ENCODE measurements at places on chromosomes 3 and 15.

GRCh38 chr15:26572602-26573350, 200.1 kb downstream of the GABRB3 start:
- no peak for DNase-seq

GRCh38 chr15:77415450-77416147, 4.3 kb downstream of the PEAK1 start:
- DNase-seq, result no peak

DNA sequence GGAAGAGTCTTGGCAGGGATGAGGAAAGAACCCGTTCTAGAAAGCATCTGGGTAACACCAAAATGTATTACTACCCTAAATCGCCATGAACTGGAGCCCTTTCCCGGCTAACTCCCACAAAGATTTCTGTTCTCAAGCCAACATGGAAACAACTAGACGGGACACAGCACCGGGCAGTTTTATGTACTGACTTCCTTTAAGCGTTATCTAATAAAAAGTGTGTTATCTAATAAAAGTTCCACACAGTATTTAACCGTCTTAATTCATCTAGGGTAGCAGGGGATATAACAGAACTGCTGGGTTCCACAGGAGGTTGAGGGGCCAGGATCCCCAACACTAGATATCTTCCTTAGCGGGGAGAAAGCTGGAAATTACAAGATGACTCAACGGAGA, 347 bp upstream of the C3orf62 start:
- DNase-seq, result no peak

- DNase-seq, result no peak
Observed at GRCh38 chr15:32887090-32887489, 169.3 kb downstream of the GREM1 start.

GRCh38 chr3:190989218-190989617, 126.7 kb upstream of the GMNC start:
- no peak for DNase-seq

GRCh38 chr3:185534511-185534910, 17.9 kb downstream of the LIPH start:
- no peak for DNase-seq

DNA sequence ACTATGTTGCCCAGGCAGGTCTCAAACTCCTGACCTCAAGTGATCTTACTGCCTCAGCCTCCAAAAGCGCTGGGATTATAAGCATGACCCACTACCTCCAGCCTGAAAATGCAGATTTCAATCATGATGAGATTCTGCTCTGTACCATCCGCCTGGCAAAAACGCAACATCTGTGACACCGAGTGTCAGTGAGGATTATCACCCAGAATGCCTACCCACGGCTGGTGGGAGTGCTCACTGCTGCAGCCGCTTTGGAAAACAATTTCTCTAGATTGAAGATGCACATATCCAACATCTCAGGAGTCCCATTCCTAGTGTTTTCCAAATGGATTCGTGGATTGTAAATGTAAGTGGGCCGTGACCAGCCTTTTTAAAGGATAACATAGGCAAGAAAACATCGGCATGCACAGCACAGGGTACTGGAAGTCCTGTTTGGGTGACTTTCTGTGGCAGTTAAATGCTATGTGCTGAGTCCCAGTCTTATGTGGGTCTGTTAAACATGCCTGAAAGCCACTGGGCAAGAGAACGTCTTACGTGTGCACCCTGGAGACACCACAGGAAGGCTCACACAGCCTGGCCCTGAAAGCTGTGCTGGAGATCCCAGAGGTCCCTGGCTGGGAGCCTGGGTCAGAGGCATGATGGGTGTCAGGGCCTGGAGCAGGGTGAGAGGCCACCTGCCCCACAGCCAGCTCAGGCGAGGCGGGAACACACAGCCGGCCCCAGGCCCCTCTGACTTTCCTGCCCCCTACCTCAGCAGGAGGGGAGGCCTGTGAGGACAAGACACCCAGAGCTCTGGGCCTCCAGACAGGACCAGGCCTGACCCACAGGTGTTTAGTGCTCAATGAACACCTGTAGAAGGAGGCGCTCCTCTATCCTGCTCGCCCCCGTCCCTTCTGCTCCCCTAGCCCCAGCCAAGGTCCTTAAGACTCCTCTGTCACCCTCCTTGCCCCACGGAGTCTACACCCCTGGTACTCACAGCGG, 918 bp downstream of the PRSS50 start:
- DNase-seq, result no peak

DNA sequence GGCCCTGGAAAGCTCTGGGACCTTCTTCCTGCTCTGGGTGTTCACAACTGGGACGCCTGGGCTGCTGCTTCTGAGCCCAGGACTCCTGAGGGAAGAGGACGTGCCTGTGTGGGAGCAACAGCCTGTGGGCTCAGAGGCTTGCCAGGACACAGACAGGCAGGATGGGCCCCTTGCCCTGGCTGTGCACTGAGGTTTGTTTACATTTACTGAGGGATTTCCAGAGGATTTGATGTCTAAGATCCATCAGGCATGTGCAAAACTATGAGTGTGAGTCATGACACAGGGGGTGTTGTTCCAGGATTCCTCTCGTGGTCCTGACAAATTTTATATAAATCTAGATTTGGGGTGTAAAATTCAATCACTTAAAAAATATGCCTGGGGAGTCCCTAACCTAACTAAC, 10.6 kb downstream of the CCR9 start:
- DNase-seq, result no peak

- peak; percentile 28 for DNase-seq
Observed at GRCh38 chr3:126208606-126209256, 28.3 kb upstream of the ALDH1L1 start.

DNA sequence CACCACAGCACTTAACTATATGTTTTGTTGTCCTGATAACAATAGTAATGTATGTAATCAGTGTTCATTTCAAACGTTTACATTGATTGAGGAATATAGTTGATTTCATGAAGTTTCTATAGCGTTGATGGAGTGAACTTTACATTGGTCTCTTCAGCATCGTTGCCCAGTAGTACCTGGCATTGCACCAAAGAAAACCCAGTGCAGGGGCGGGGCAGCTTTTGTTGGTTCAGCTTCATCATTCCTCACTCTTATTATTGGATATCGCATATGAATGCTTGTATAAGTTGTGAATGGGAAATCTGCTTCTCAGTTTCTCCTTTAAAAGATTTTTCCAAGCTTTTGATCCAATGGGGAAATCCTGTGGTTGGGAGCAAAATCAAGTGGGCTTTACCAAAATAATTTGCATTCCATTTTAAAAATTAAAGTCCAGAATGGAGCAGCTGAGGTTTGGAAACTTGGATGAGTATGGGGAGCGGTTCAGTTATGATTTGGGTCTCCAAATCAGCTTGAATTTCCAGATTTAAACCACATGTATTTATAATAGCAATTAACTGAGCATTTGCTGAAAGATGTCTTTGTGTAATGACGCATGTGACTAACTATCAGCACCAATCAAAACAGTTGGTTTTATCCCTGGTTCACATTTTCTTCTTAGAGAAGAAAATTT, 213.7 kb downstream of the ALCAM start:
- DNase-seq, result no peak
